ENCODE measurements at places on chromosomes 2 and 18. TPM values are rescaled to one million over a fixed set of nuclear protein-coding genes. Genes with fewer than 3 reads are reported as not detected.

Gene FAHD2A
- 31.4 TPM for total RNA-seq

Gene RNF103
- 11.1 TPM for total RNA-seq

Gene PROKR1
- total RNA-seq = 0.14 TPM

Gene CNTNAP5
- not detected for total RNA-seq

Gene FEV
- total RNA-seq = not detected

Gene C18orf54
- 12.9 TPM for total RNA-seq

Gene ACADL
- total RNA-seq = 0.51 TPM

DNA sequence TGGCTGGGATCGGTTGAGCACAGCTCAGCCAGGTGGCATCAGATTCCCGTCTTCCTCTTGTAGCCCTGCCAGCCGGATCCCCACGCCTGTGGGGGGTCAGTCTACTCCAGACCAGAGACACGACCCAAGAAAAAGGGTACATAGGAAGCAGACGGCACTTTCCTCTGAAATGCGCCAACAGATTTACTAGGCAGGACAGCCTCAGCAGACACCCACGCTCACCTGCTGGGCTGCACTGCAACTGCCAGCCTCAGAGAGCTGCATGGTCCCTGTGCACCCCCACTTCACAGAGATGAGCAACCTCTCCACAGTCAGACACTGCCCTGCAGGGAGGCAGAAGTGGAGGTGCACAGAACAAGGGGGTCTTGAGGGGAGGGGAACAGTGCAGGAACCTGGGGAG lies 75.7 kb upstream of the OTOS start:
- DNase-seq = no peak

- DNase-seq = no peak
Measured at GRCh38 chr2:233303252-233303651, 4.4 kb upstream of the SAG start.

GRCh38 chr2:46512185-46512584 lies 32.8 kb downstream of the TMEM247 start:
- no peak for DNase-seq

DNA sequence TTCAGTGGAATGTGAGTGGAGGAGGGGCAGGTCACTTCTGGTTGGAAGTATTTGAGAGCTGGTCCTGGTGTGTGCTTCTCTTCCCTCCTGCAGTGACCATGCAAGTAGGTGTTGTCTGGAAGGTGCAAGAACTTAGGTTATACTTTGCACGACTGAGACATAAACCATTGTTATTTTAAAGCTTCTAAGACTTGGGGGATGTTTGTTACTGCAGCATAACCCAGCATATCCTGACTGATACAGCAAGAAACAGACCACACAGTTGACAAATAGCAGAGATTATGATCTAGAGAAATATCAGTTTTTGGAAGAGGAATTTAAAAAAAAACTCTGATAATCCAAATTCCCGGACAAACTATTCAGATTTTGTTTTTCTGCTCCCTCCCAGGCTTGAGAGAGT lies 130.8 kb downstream of the ACTR3 start:
- no peak for DNase-seq

GRCh38 chr18:68735483-68736343 lies 20.8 kb upstream of the TMX3 start:
- DNase-seq = peak; percentile 18

DNA sequence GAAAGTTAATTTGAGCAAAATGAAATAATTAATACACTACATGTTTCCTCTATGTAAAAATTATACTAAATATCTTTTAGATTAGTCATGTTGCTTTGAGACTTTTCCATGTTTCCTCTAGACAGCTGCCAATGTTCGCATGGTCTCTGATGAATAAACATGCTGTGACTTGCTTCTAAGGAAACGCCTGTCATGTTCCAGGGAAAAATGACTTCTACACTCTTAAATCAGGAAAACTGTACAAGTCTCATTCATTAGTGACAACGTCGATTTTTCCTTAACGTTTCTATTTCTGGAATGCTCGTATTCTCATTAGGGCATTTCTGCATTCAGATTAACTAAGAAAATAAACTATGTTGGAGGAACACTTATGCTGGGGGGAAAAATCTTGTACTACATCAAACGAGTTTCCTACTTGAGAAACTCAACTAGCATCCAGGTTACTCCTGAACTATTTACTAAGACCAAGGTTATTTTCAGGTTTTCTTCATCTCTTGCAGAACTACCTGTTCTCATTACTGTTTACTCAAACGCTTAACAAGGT lies 1.6 kb downstream of the COBLL1 start:
- peak; percentile 54 for DNase-seq

GRCh38 chr2:30287190-30287840 lies 56.0 kb downstream of the LBH start:
- DNase-seq = no peak
